ENCODE measurements at places on chromosomes 6 and 20.

DNA sequence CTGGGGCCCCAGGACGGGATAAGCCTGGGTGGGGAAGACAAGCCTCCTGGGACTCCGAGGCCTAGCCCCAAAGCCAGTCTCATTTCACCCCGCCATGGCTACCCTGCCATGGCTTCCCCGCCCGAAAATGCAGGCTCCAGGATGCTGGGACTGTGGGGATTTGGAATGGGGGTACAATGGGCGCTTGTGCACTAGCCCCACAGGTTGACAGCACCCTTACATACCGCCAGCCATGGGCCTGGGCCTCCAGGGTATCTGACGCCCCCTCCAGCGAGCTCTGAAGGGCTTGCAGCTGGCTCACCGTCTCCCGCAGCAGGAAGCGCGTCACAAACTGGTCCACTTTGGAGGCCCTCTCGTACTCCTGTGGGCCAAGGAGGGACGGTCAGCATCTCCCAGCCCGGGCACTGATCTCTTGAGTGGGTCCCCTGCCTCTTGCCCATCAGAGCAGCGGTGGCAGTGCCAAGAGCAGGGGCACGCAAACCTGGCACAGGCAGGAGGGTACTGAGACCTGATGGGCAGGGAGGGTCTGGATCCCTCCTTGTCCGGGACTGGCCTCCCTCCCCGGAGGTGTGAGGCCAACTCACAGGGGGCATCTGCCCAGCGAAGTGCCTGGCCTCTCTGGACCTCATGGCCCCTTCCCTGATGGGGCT is 2.0 kb upstream of the C20orf144 start:
- no peak for DNase-seq

GRCh38 chr6:70846207-70846835 is 110.5 kb downstream of the B3GAT2 start:
- peak; percentile 61 for DNase-seq

DNA sequence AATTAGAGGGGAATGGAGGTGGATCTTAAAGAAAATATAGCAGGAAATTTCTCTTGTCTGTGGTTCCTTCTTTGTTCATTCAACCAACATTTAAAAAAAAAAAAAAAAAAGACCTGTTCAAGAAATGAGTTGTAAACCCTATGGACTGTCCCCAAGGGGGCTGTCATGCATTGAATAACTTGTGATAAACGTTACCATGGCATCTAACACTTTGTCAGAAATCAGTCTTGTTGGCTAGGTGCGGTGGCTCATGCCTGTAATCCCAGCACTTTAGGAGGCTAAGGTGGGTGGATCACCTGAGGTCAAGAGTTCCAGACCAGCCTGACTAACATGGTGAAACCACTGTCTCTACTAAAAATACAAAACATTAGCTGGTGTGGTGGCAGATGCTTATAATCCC is 381.7 kb downstream of the BCKDHB start:
- DNase-seq, result no peak

DNA sequence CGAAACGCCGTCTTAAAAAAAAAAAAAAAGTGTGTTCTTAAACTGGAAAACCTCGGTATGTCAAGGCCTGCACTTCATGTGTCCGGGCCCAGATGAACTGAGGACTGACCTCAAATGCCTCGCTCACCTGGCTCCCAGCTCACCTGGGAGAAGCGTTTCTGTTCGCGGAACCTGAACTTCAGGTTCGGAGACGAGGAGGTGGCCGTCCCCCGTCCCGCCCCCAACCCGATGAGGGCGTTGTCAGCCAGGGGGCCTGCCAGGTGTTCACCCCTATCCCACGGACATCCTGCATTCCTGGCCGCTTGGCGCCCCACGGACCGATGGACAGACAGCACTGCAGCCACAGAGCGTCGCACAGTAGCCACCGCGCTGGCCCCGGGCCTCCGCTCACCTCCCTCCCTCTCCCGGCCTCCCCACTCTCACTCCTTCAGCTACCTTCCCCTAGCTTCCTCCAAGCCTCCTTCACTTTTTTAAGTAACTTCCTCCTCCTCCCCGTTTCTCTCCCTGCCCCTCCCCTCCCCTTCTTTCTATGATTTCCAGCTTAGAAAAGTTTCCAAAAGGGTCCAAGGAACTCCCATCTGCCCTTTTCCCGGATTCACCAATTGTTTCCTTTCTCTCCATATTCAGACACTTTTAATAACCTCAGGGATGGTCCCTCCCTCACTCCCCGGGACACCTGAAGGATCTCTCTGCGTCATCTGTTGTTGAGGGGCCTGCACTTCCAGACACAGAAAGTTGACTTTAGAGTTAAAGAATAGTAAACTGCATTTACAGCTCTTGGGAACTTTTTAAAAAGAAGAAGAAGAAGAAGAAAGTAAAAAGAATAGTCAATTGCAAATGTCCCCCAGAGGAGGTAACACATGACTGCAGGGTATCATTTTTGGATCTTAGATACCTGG is 22.7 kb upstream of the MCM3 start:
- DNase-seq, result no peak

DNA sequence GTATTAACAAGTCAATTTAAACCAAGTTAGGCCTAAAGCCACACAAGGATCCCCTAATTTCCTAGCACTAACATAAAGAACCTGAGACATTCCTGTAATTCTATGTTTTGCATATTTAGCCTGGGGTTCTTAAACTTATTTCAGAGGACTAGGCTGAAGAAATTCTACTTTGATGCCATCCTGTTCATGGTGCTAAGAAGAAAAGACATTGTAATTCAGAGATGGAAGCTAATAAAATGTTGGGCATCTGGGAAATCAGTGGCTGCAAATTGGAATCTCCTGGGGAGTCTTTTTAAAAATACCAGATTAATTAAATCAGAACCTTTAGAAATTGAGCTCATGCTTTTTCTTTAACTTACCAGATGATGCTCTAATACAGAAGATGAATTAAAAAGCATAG is 26.2 kb upstream of the IRAK1BP1 start:
- no peak for DNase-seq

Data from NCI-H524 (cell line).